HepG2 (cell line): ENCODE measurements at places on chromosomes 12 and 14. TPM values are rescaled to one million over a fixed set of nuclear protein-coding genes. Genes with fewer than 3 reads are reported as not detected.
A peak's percentile ranks its signal among the peaks of the same experiment; 100 is the strongest.

DNA sequence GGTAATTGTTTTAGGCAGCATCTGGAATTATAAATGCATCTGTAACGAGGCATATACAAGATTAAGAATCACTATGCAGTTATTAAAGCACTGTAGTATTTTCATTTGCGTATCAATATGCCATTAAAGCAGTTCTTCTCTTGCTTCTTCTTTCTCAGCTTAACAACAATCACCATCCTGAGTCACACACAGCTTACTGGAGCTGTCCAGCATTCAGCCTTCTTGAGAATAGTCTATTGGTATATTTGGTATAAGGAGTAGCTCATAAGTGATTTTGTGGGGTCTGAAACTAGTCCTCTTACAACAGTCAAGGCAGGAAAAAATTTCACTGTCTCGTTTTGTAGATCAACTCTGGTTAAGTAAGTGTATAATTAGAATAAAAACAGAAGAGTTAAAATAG lies 523.0 kb upstream of the FOXG1 start:
- H3K36me3 ChIP-seq = no peaks in the 10 kb centered on the region
- H3K27me3 ChIP-seq = no peaks in the 10 kb centered on the region
- no peaks in the 10 kb centered on the region for H3K4me1 ChIP-seq

DNA sequence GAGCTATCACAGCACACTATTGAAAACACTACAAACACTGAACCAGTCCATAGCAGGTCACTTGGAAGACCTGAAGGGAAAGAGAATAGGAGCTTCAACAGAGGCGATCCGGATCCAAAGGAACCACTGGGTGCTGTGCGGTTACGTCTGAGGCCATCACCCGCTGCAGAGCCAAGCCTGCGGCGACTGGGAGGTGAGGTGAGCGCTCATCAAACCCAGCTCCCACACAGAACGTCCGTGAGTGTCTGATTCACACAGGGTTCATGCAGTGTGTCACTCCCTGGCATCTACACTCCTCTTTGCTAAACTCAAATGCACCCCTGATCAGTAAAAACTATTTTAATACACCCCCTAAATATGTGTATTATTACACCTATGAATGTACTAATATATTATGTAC lies 64.1 kb downstream of the TMEM132D start:
- no peaks in the 10 kb centered on the region for H3K4me1 ChIP-seq
- H3K27ac ChIP-seq = no peak overlapping the region
- no peaks in the 10 kb centered on the region for H3K36me3 ChIP-seq

GRCh38 chr14:38212111-38212510 lies 4.4 kb downstream of the SSTR1 start:
- no peak overlapping the region for H3K27ac ChIP-seq
- H3K36me3 ChIP-seq = no peaks in the 10 kb centered on the region
- peaks cover 15% of the 10 kb centered on the region for H3K4me1 ChIP-seq
- no peak overlapping the region for H3K4me3 ChIP-seq

DNA sequence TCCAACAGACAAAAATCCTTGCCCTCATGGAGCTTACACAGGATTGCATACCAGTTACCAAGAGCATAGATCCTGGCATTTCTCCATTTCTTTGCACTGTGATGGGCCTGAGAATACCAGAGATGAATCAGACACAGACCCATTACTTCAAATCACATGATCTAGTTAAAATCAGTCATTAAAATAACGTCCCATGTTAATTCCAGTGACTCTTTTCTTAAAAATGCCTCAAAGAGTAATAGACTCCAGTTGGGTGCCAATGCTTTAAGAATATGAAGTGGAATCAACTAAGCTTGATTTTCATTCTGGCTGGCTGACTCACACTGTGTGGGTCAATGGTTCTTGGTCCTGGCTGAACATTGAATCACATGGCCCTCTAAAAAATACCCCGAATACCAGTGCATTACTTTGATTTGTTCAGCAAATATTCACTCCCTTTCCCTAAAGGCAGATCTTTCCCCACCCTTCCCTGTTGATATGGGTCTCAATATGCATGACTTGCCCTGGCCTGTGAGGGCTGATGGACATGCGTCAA lies 11.0 kb downstream of the ASB2 start:
- no peak overlapping the region for H3K27ac ChIP-seq
- DNase-seq = peak; percentile 38
- no peak overlapping the region for H3K4me3 ChIP-seq
- H3K36me3 ChIP-seq = no peaks in the 10 kb centered on the region
- peaks cover 49% of the 10 kb centered on the region for H3K4me1 ChIP-seq
- H3K27me3 ChIP-seq = 0 out of 2 replicates have a peak, but pooled peaks cover 1% of the 10 kb centered on the region

GRCh38 chr12:53205747-53206419 lies 1.2 kb downstream of the ITGB7 start:
- no peak overlapping the region for H3K27ac ChIP-seq
- H3K36me3 ChIP-seq = no peaks in the 10 kb centered on the region
- no peak overlapping the region for H3K4me3 ChIP-seq

DNA sequence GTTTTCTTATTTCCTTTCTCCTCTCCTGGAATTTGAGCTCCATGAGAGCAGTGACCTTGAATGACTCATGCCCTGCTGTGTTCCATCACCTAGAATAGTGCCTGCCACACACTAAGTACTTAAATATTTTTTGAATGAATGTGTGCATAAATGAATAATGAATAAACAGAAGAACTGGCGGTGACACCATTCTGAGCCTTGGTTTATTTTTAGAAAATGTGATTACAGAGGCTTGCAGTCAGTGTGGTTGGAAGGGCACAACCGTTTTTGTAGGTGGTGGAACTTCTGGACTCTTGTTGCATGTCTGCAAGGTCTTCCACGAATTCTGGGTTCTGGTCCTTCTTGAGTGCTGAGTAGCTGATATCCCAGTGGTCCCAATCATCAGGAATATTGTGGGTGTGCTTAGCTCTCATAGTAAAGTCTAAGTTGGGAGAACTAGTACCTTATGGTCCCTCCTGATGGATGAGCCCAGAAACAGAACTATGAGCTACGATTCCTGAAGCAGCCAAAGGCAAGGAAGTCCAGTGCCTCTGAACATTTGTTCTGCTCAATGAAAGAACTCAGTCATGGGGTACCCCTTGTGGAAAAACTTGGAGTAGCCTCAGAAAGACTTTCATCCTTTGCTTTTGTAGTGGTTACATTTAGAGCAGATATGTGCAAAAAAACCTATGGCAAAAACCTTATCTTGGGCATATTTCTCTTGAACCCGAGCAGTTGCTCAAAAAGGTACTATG lies 28.8 kb upstream of the BHLHE41 start:
- DNase-seq = peak; percentile 75
- H3K36me3 ChIP-seq = no peaks in the 10 kb centered on the region
- no peak overlapping the region for H3K4me3 ChIP-seq
- H3K27ac ChIP-seq = no peak overlapping the region
- peaks cover 16% of the 10 kb centered on the region for H3K4me1 ChIP-seq
- H3K27me3 ChIP-seq = no peaks in the 10 kb centered on the region

- no peak for DNase-seq
- peak overlapping the region; percentile 43; the same call in 1 of the 2 replicates for H3K4me3 ChIP-seq
- no peaks in the 10 kb centered on the region for H3K36me3 ChIP-seq
- no peak overlapping the region for H3K27ac ChIP-seq
Observed at GRCh38 chr14:71319666-71320065, 412.4 kb downstream of the PCNX1 start.

DNA sequence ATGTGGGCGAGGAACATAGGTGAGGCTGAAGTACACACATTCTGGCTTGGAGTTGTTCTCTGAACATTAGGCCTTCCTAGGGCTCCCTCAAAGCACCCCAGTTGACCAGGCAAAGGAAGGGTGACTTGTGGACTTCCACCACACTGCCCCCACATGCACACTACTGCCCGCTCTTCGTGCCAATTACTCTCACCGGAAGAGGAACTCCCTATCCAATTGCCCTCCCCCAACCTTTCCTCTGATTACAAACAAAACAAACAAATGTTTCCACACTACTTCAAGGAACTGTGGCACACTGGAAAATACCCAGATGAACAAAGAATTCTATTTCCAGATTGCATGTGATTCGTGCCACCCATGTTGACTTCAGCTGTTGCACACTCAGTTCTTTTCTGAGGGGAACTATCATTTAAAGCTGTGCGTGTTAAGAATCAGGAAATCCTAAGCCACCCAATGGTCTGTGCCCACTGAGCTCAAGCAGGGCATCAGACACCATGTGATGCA lies 139.3 kb downstream of the SSPN start:
- H3K4me3 ChIP-seq = no peak overlapping the region
- H3K27me3 ChIP-seq = no peaks in the 10 kb centered on the region
- H3K27ac ChIP-seq = no peak overlapping the region
- H3K4me1 ChIP-seq = no peaks in the 10 kb centered on the region
- peaks cover 16% of the 10 kb centered on the region for H3K36me3 ChIP-seq
- no peak for DNase-seq

DNA sequence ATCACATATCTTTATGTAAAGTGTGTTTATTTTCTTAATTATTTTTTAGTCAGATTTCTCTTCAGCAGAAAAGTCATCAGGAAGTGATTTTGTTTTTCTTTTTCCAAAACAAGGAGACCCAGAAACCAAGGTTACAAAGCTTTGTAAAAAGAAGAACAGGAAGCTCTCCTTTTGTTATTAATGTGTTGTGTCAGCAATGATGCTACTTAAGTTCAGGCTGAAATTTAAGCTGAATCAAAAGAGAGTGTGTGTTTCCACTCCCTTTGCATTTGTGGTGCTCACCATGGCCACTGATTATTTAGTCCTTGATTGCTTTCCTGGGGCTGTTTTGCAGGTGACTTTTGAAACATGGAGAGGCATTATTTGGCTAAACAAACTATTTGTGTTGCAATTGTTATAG lies 155.3 kb upstream of the ATP2B1 start:
- H3K4me1 ChIP-seq = no peaks in the 10 kb centered on the region
- DNase-seq = no peak
- no peak overlapping the region for H3K27ac ChIP-seq
- H3K36me3 ChIP-seq = no peaks in the 10 kb centered on the region
- no peaks in the 10 kb centered on the region for H3K27me3 ChIP-seq

DNA sequence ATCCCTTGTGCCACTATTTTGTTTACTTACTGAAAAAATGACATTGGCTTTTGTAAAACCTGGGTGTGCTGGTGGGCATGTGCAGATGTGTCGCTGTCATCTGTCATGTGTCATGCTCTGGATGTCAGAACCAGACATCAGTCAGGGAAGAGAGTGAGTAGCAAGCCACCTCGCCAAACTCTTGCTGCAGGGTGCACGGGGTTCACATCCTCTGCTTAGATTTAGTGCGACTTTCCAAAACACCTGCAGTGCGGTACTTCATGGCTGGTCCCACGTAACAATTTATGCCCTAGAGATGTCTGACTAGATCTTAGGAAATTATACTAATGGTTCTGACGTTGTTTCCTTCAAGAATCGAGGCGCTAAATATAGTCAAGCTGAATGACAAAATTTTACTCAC lies 106.7 kb downstream of the CRADD start:
- no peak for DNase-seq
- no peak overlapping the region for H3K27ac ChIP-seq
- H3K27me3 ChIP-seq = no peaks in the 10 kb centered on the region
- H3K4me3 ChIP-seq = no peak overlapping the region
- H3K4me1 ChIP-seq = peaks cover 40% of the 10 kb centered on the region
- no peaks in the 10 kb centered on the region for H3K36me3 ChIP-seq

DNA sequence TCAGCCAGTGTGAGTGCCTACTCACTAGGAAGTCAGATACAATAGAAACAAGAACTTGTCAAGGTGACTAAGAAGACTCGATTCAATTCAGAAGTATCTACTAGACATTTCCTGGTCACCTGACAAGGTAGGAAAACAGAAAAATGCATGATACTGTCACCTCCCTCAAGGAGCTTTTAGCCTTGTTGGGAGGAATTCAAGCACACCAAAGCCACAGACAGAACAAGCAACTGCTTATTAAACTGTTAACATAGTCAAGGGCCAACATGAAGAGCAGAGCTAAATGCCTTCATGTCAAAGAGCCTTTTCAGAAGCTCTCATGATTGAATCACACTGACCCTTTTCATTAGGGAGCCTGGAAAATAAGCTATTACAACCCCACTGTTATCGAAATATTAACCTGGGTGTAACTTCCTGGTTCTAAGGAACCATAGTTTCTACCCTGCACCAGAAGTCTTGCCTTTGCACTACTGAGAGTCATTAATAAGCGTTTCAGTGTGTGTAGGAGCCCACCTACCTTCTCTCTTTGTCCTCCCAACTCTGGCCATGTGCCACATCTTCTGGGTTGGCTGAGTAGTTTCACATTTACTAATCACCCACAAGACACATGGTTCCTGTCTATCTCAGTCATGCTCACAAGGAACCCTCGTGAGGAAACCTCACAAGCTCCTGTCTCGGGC lies 31.0 kb upstream of the LGALS3 start:
- no peaks in the 10 kb centered on the region for H3K36me3 ChIP-seq
- H3K4me1 ChIP-seq = peaks cover 20% of the 10 kb centered on the region
- H3K27ac ChIP-seq = no peak overlapping the region
- no peak for DNase-seq
- H3K27me3 ChIP-seq = no peaks in the 10 kb centered on the region
- H3K4me3 ChIP-seq = no peak overlapping the region

GRCh38 chr14:30669594-30669993 lies 47.5 kb downstream of the SCFD1 start:
- H3K36me3 ChIP-seq = peaks cover 4% of the 10 kb centered on the region
- DNase-seq = no peak
- H3K4me1 ChIP-seq = no peaks in the 10 kb centered on the region
- no peak overlapping the region for H3K27ac ChIP-seq

GRCh38 chr12:49540229-49541139 lies 1.7 kb downstream of the KCNH3 start:
- H3K4me3 ChIP-seq = no peak overlapping the region
- peaks cover 55% of the 10 kb centered on the region for H3K27me3 ChIP-seq

TRAF3 gene
- 12.2 and 13.0 TPM in 2 replicates for total RNA-seq

FLVCR2 gene
- total RNA-seq = 5.5 and 9.9 TPM in 2 replicates

M6PR gene
- total RNA-seq = 68.5 and 127 TPM in 2 replicates

NRXN3 gene
- total RNA-seq = not detected in 2 replicates
